ENCODE measurements at places on chromosomes 4 and X.

DNA sequence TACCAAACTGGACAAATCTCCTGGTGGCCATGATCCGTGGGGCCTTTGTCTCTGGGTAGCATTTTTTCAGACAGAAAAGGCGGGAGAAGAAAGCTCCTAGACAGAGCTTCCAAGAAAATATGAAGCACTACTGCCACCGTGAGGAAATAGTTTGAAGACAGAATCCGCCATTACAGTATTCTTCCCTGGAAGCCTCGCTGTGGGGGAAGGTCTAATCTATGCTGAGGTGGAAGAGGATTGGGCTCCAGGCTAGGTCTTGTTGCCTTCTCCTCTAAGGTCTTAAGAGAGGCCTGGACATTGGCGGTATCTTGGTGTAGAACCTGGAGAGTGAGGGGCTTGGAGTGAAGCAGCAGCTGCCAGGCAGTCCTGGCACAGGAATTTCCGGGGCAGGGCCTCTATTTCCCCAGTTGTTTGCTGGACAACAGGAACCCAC, 218.9 kb downstream of the OR13H1 start:
- peak; percentile 35 for DNase-seq

DNA sequence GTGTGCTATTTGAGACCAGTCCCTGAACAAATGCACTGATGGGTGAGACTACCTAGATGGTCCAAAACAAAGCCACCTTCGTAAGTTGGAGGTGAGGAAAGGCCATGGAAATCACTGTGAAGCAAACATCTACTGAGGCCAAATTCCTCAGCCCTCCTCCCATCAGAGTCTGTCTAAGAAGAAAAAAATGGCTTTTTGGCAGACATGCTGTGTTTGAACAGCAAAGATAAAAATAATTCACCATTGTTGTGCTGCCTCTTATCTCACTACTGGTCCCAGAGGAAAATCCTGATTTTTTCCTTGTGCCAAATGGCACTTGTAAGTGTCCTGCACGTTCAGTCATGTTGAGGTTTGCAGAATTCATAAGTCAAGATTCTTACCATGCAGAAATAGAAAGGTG, 7.9 kb downstream of the MAGEB18 start:
- DNase-seq = no peak

- no peak for DNase-seq
Observed at GRCh38 chr4:136796953-136797352, 735.3 kb downstream of the PCDH18 start.

DNA sequence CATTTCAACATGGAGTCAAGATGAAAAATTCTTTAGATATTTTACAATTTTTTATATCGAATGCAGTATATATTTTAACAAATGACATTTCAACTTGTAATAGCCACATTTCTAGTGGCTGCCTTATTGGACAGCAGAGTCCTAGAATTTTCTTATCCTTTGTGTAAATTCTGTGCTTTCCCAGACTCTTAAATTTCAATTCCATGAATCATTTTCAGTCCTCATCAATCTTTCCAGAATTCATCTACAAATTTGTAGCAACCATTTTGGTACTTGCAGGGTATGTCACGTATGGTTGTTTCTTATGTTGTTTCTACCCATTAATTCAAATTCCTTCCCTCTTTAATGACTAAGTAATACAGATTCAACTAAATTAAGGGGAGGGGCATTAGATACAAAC, 2.7 kb downstream of the PAICS start:
- DNase-seq = peak; percentile 18

- no peak for DNase-seq
Observed at GRCh38 chr4:11011249-11011648, 326.7 kb upstream of the CLNK start.

- DNase-seq = no peak
Observed at GRCh38 chrX:378443-378842, 8.3 kb downstream of the PPP2R3B start.

All from iris pigment epithelial cell (primary cell).